Activated CD4-positive, alpha-beta T cell treated with anti-CD3 and anti-CD28 coated beads, Interleukin-2, amount 50 U/mL, for 16 hours (primary cell): ENCODE measurements at places on chromosomes 6 and 20.

DNA sequence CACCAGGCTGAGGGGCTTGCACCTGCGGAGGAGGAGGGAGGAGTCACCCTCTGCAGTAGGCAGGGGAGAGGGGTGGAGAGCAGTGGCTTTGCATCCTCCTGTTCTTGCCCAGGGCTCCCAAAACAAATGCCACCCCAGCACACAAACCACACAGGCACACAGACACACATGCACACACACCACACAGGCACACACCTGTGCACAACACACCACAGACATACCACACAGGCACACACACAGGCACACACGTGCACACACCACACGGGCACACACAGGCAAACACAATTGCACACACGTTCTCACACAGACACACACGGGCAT is 26.6 kb downstream of the YTHDF1 start:
- DNase-seq = no peak

- DNase-seq = no peak
These were observed 86.8 kb downstream of the ARHGAP18 start for GRCh38 chr6:129623008-129623732.

DNA sequence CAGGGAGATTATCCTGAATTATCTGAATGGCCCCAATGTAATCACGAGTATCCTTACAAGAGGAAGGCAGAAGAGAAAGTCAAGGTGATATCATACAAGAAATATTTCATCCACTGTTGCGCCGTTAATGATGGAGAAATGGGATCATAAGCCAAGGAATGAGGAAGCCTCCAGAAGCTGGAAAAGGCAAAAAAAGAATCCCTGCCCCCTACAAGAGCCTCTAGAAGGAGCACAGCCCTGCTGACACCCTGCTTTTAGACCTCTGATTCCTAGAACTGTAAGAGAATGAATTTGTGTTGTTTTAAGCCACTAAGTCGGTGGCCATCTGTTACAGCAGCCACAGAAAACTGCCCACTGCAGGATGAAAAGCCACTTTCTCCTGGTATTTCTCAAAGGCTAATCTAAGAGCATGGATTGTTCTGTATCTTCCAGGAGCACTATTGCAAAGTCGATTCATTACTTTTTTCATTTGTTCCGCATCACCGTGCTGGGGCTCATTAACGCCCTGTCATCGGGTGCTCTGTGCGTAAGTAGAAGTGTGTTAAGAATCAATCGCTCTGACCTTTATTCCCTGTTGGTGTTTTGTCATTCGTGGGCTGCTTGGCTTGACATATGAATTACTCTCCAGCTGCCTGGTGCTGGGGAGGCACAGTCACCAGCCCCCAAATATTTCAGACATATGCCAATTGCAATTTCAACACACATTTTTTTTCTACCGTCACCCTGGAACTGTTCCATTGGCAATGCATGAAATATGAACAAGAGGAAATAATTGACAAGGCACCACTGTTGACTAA is 117.0 kb downstream of the PCSK2 start:
- DNase-seq = no peak

DNA sequence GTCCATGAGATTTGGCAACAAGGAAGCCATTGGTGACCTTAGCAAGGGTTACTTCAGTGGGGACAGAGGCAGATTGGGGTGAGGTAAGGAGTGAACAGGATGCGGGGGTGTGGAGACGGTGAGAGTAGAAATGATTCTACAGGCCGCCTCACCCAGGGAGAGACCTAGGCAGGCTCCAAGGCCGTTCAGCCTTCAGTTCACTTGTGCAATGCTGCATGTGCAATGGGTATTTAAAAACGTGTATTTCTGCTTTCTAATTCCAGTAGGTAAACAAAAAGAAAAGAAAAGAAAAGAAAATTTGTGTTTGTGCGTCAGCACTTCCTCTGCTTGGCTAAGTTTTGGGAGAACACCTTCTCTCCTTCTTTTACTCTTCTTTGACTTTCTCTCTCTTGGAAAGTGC is 56.8 kb downstream of the BANF2 start:
- DNase-seq = no peak

- no peak for DNase-seq
These were observed 64.9 kb upstream of the PAX1 start for GRCh38 chr20:21640556-21640955.

GRCh38 chr6:106026748-106027715 is 59.1 kb upstream of the PRDM1 start:
- DNase-seq = peak; percentile 20
